ENCODE measurements at places on chromosomes 13 and 19.

- no peak for DNase-seq
These were observed 6.0 kb downstream of the FAM187B start for GRCh38 chr19:35222373-35223015.

- DNase-seq = no peak
These were observed 90.9 kb downstream of the TEX29 start for GRCh38 chr13:111411151-111411858.

GRCh38 chr13:26678796-26679195, 81.8 kb downstream of the GPR12 start:
- DNase-seq = no peak

DNA sequence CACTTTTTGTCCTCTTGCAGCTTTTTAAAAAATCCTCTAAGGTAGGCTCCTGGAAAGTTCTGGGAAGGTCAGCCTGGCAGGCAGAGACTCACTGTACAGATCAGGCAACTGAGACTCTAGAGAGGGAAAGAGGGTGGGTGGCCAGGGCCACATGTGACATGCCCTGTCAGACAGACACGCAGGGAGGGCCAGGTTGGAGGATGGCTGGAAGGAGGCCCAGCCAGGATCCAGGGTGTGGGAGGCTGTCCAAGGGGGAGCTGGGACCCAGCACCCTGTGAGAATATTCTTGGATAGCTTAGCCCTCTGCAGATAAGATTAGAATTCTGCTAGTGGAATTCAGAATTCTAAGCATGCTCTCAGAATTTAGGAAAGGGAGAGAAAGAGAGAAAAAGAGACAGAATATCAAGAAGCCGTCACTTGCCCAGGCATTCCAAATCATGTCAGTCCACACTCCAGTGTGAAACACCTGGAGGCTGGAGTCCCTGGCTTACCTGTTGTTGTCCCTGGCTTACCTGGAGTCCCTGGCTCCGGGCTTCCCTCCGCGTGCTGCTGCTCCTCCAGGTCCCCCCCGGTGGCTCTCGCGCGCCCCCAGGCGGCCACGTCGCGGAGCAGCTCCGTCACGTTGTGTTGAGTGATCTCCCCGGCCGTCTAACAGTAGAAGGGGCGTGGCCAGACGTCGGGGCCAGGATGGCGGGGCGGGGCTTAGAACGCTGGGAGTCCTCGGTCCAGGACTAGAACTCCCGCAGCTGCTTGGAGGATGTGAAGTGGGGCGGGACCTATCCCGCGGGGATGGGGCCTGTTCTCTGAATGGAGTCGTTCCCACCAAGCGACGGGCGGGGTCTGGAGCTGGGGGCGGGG, 2.8 kb upstream of the TNNI3 start:
- peak; percentile 77 for DNase-seq

DNA sequence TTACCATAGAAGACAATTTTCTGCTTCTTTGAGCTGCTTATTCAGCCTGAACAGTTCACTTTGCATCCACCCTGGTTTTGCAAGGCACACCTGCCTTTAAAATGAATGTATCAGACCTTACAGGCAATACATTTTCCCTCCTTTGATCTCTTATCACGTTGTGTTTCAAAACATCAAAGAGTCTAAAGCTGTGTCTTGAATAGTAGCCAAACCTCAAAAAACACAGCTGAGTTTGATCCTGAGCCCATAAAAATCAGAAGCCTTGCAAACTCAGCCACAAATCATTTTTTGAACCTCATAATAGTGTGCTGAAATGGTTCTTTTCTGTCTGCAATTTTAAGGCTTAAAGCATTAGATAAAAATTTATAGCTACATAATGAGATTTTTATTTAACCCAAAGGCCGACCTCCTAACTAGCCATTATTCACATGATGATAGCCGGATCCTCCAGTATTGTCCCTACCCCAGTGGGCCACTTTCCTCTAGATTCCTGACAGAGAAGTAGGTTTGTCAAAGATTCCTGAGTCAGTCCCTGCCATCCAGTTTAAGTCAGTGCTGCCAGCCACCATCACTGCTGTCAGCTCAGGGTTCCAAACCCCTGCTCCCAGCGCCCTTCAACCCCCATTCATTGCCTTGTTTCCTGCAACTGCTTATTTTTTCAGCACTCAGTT, 71.8 kb downstream of the CAB39L start:
- DNase-seq = no peak

- no peak for DNase-seq
These were observed 335.7 kb downstream of the TSHZ3 start for GRCh38 chr19:31013384-31014020.

DNA sequence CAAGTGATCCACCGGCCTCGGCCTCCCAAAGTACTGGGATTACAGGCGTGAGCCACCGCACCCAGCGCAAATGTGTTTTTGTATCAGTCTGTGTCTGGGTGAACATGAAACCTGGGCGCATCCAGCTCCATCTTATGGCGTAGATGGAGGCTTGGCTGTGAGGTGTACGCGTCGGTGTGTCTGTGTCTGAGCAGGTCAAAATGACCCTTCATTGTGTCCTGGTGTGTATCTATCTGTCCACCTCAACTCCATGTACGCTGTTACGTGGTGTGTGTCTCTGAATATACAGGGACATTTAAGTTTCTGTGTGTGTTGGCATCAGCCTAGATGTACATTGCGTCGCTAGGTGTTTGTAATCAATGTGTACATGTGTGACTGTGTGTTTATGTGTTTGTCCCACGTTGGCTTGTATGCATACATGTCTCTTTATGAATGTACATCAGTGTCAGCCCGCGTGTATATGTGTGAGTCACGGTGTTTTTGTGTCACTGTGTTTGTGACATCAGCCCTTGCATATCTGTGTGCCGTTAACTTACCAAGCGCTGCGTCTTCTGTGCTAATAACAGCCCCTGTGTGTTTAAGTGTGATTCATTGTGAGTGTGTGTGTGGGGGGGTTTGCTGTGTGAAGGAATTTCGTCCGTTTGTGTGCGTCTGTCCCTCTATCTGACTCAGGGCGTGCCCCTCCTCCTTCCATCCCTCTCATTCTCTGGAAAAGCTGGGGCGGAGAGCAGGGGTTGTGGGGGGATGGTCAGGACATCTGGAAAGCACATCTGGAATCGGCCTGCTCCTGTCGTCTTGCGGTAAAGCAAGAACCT, 6.4 kb downstream of the AXL start:
- DNase-seq = peak; percentile 95

DNA sequence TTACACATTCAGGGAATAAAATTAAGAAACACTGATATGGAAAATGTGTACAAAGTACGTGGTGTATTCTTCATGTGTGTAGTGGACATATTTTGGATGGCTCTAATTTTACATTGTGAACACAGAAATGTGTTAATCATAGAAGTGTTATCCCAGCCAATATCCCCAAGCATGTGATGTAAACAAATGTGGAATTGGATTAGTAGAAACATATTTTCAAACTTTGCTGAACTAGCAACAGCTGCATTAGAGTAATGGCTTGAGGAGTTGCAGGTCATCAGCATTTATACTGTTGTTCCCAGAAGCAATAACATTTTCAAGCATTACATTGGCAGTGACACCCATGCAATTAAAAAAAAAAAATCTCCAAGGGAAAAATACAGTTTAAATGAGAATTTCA, 600.6 kb downstream of the SLITRK1 start:
- no peak for DNase-seq

GRCh38 chr13:20637811-20638210, 65.7 kb upstream of the IL17D start:
- no peak for DNase-seq

GRCh38 chr19:6826281-6826920, 53.9 kb downstream of the VAV1 start:
- DNase-seq = no peak

DNA sequence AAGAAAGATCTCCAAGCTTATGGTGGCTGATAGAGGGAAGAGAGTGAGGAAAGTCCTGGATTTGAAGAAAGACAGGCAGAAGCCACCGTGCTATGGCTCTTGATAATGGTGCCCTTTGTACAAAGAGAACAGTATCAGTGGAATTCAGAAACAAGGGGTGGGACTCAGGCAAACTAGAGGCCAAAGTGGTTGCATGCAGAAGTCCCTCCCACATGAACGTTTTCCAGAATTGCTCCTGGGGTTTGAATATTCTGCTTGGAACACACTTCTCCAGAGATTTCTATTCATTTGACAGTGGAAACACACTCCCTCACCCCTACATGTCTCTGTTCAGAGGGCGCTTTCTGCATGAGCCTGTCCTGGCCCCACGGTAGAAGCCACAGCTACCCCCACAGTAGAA, 10.1 kb upstream of the MBNL2 start:
- DNase-seq = no peak

DNA sequence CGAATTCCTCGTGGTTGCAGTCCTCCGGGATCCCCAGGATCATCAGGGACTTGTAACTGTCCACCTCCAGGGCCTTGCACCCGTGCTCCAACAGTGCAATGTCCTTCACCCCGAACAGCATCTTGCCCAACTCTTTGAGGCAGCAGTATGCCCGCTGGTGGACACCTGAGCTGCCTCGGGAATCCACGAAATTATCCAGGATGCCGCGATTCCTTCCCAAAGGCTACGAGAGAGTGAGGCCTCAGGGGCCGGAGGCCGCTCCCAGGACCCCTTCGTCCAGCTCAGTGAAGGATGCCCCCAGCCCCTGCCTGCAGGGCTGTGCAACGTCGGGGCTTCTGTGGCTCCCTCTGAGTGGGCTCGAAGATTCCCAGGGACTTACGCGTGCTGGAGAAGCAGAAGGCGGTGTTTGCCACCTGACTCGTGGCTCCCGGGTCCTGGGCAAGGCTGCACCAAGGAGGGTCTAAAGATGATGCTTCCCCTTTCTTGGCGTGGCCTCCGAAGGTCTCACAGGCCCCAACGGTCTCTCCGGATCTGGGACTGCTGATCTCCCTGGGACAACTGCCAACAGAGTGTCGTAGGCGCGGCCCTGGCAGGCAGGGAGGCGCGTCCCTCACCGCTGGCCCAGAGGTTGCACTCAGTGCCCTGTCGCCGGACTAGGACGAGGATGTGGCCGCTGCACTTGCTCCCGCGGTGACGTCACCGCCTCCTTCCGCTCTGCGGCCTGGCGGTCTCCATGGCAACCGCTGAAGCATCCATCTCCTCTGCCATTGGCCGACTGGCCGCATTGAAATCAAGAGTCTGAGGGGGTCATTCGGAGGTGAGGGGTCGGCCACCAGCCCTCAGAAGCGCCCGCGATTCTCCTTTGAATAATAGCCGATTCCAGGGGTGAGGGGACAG, at the start of gene PNMA8C:
Gene PNMA8C, minus strand, starts transcription at position 698 of the 897 bp plus-strand sequence. Its CDS starts 577 bp downstream, at position 121.
- DNase-seq = no peak

DNA sequence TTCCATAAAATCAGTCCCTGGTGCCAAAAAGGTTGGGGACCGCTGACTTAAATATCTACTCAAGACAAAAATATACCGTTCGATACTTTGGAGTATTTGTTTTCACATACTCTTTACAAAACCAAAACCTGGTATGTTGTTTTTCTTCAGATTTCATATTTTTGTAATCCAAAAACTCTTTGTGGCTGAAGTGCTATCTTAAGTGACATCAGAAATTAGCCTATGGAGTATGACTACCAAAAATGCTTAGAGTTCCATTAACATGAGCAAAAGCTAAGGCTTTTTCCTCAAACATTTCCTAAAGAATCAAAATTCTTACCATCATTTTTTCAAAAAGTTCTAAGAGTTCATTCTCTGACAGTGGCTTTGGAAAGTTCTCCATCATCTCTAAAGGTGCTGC, 52.0 kb downstream of the DIAPH3 start:
- DNase-seq = no peak

- no peak for DNase-seq
These were observed 660 bp upstream of the MVB12A start for GRCh38 chr19:17419154-17419620.

DNA sequence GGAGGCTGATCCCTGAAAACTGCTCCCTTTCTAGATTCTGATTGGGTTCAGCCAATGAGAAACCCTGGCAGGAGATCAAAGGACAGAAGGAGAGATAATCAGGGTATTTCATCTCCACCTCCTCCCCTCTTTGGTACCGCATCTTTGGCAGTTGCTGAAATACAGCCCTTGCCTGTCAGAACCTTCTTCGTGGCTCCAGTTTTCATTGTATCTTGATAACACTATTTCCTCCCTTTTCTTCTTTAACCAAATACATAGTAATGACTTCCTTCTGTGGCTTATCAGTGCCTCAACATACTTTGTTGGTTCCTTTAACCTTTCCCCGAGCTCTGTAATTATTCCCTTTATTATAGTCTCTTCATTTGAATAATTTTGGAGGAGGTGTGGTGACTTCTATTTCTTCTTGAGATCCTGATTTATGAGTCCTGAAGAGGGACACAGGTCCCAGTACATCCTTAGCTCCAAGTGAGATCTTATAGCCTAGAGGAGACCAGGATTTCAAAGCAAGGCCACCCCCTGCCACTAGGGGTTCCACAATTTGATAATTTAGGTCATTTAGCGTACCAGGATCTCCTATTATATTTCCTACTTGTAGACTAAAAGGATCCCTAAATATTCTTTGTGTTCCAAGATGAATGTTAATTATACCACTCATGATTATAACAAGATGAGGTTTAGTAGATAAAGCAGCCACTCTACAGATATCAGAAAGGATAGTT, 98.0 kb downstream of the EDNRB start:
- DNase-seq = no peak

- DNase-seq = no peak
These were observed 661 bp upstream of the BABAM1 start for GRCh38 chr19:17266589-17266974.

DNA sequence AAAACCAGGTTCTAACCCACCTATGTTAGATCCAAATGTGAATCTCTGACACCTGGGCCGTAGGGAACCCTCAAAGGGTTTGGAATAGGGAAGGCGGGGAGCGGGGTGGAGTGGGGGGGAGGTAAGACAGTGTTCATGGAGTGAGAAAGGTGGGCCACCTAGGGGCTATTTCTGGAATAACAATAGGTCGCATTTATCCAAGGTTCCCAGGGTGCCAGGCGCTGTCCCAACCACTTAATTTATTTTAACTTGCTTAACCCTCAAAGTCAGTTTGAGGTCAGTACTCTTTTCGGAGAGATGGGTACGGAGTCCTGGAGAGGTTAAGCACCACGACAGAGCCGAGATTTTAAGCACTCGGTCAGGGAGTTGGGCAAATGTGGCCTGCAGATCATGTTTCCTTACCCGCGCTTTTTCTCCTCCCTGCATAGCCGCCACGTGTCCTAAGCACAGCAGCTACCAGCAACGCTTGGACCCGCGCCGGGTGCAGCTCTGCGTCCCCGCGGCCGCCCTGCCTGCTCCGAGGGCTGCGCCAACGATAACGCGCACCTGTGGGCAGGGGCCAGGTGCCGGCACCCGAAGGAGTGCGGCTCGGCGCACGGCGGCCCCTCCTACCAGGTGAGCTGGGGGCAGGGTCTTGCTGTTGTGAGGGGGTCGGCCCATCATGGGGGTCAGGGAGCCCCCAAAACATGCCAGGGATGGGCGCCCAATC, 25.0 kb upstream of the FXYD3 start:
- DNase-seq = peak; percentile 36

- DNase-seq = no peak
These were observed 7.2 kb upstream of the CCDC97 start for GRCh38 chr19:41302624-41303351.

GRCh38 chr19:37333457-37333856, 37.4 kb upstream of the ZNF527 start:
- DNase-seq = no peak

- no peak for DNase-seq
These were observed 13.2 kb downstream of the GPX4 start for GRCh38 chr19:1116726-1117581.

DNA sequence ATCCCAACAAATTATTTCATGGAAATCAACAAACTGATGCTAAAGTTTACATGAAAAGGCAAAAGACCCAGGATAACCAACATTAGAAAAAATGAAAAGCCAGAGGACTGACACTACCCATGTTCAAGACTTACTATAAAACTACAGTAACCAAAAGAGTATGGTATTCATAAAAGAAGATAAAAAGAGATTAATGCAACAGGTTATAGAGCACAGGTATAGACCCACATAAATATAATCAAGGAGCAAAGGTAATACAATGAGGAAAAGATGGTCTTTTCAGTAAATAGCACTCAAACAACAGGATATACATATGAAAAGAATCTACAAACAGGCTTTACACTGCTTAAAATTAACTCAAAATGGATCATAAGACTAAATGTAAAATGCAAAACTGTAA, 1342.7 kb downstream of the UQCRFS1 start:
- no peak for DNase-seq

All from Panc1 (cell line).